ENCODE measurements at places on chromosomes 1 and 21. TPM values are rescaled to one million over a fixed set of nuclear protein-coding genes. Genes with fewer than 3 reads are reported as not detected.

DNA sequence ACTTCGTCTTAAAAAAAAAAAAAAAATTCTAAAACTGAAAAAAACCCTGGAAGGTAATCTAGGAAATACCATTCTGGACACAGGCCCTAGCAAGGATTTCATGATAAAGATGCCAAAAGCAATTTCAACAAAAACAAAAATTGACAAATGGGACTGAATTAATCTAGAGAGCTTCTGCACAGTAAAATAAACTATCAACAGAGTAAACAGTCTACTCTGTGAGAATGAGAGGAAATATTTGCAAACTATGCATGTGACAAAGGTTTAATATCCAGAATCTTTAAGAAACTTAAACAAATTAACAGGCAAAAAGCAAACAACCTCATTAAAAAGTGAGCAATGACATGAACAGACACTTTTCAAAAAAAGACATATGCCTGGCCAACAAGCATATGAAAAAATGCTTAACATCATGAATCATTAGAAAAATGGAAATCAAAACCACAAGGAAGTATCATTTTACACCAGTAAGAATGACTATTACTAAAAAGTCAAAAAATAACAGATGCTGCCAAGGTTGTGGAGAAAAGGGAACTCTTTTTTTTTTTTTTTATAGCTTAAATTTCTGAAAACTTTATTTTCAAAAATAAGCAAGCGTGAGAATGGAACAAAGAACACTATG is 29.4 kb upstream of the RNPC3 start:
- DNase-seq, result no peak

DNA sequence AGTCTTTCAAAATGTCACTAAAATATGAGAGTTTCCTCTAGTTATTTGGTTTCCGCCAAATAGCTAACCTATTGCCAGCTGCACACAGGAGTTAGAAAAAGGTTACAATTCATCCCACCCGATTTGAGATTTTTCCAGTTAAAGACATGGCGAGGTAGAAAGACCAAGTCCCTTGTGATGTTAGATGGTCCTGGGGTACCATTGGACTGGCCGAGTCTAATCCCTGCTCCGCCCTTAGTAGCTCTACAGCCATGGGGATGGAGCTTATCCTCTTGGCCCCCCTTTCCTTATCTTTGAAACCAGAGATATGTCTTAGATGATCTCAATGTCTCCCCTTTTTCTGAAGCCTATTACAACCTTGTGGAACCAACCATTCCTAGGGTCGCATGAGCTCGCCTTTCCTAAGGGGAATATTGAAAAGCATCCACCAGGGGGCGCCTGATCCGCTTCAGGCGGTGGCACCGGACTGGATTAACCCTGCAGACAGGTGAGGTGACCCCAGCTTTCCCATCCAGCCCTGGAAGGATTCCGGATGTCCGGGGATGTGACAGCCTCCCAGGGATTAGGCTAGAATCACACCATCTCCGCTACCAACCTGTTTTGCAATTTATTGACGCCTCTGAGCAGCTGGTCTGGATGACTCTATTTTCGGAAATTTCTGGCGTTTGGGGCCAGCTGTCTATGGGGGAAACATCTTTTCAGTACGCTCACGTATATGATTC is 68.3 kb upstream of the SIM2 start:
- DNase-seq, result peak; percentile 12

DNA sequence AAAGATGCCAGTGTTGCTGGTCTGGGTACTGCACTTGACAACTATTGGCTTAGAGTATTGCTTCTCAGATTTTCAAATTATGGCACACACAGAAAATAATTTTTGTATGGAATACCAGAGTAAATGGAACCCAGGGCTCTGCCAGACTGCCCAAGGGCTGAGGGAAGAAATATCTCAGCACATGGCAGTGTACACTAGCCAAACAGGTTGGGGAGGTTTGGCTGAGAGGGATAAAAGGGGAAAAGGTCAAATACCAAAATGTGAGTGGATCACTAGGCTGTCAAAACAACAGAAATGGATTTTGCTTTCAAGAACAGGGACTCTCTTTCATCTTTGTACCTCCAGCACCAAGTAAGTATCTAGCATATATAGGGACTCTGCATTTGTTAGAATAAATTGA is 3.0 kb upstream of the RGS8 start:
- DNase-seq, result no peak

- peak; percentile 92 for DNase-seq
Measured at GRCh38 chr21:41953831-41954653, at the start of gene C2CD2. Gene C2CD2 (minus strand): TSS chr21:41954018. CDS start chr21:41953648, 370 bp downstream.

DNA sequence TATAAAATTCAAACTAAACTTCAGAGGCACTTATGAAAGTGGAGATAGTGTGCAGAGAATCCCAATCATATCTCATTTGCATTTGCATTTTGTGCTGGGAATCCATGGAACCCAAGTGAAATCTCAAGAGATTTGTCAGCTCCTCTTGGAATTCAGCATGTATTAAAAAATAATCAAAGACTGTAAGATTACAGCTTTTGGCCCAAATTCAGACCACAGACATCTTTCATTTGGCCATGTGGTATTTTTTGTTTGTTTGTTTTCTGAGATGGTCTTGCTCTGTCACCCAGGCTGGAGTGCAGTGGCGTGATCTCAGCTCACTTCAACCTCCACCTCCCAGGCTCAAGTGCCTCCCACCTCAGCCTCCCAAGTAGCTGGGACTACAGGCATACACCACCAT is 3.8 kb upstream of the CACYBP start:
- DNase-seq, result peak; percentile 35

- no peak for DNase-seq
Measured at GRCh38 chr1:175676991-175677390, 66.4 kb downstream of the TNR start.

DNA sequence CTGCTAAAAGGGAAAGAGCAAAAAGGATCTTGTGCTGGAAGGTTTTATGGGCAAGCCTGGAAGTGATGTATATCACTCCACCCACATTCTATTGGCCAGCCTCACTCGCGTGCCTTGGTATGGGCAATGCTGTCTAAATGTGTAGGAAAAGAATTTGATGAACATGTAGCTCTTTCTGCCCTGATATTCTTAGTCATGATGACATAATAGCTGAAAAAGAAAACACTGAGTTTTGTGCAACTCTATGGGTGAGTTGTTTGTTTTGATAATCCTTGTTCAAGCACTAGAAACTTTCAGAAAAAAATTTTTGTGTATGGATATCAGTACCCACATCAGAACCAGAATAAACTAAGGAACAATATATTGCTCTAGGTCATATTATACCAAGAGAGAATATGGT is 231.5 kb upstream of the ST6GALNAC5 start:
- DNase-seq, result no peak

GRCh38 chr1:107617921-107618320 is 347.1 kb downstream of the VAV3 start:
- DNase-seq, result no peak

DNA sequence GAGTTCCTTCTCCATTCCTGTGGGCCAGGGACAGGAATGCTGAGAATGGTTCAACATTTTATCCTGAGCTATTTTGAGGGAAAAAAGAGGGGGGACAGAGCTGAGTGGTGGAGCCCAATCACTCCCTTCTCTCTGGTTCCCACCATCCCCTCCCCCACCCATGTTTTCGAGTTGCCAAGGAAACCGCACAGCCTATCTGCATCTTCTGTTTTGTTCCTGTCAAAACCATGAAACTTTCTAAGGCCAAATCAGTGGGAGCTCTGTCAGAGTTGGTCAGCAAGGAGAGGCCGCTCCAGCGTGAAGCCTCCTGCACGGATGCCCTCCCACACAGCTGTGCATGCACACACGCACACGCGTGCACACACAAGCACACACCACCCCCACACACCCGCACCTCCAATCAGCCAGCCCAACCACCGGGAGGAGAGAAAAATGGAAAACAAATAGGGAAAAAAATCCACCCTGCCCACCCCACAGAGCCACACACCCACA is 54.5 kb upstream of the ATP2B4 start:
- DNase-seq, result no peak

GRCh38 chr1:157360023-157360390 is 192.3 kb downstream of the FCRL5 start:
- no peak for DNase-seq

DNA sequence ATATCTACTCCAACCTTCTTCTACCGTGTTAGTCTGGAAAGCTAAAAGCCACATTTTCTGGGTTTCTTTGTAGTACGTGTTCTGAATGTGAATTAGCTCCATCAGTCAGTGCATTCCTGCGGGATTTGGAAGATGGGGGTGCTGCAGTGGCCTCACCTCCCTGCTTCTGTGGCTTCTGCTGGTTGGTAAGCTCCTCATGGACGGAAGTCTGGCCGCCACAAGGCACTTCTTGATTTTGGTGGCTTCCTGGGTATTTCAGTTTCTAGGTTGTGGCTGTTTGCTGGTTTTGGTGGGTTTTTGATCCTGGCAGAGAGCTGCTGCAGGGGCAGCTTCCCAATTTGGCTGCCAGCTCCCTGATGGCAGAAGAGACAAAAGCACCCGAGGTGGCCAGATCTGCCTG is 20.9 kb upstream of the TACSTD2 start:
- no peak for DNase-seq

DNA sequence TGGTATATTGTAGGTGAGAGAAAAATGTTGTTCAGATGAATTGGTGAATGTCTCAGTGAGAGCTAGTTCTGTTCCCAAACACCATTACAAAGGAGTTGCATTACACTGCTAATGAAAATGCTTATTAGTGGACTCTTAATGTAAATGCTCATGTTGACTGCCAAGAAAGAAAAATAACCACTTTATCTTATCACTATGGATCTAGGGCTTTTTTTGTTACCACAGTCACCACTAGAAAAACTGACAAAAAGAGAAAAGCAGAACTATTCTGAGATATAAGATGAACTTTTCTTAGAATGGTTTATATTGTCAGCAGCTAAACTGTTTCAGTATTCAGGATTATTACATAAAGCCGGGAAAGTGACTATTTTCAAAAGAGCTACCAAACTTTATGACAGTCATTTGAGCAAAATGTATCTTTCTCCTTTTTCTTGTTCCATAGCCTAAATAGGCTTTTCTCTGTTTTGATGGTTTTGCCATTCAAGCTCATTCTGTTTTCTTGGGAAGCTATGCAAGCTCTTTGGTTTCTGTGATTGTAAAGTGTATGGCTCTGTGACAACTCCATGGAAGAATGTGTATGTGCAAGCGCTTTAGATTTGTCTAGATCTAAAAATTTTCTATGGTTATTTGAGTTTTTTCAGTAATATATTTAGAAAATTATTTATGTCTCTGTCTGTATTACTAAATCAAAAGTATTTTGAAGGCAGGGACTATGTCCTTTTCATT is 64.2 kb upstream of the DPH5 start:
- DNase-seq, result no peak

- no peak for DNase-seq
Measured at GRCh38 chr21:14560139-14560538, 14.0 kb upstream of the SAMSN1 start.

DNA sequence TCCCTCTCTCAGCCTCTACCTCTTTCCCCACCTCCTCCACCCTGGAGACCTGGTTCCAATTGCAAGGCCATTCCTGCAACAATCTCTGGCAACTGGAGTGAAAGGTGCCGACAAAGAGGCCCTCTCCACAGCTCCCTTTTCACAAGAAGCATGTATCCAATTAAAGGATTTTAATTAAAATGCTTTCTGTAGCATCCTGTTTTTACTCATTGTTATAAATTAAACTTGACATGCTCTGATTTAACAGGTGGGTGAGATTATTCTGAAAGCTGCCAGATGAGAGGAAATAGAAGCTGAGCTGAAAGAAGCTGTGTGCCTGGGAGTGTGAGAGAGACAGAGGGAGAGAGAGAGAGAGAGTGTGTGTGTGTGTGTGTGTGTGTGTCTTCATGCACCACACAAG is 160.5 kb downstream of the TBX15 start:
- DNase-seq, result no peak

- no peak for DNase-seq
Measured at GRCh38 chr1:112021263-112021662, 31.8 kb upstream of the KCND3 start.

GRCh38 chr1:226662642-226663326 is 76.3 kb downstream of the ITPKB start:
- peak; percentile 88 for DNase-seq

DNA sequence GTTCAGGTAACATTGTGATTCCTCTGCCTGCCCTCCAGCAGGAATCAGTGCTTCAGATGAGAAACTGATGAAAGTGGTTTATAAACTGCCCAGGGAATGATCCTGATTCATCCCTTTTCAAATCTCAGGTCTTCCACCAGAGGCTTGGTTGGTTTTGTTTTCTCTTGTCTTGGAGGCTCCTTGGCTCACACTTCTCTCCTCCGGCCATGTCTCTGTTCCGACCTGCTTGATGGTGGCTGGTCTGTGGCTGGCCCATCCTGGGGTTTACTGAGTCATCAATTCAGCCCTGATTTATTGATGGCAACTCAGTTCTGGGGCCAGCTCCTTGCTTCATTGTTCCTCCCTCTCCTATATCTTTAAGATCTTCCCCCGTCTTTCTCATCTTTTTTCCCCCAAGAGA is 56.6 kb upstream of the SLC2A1 start:
- DNase-seq, result no peak

GRCh38 chr1:90862782-90863181 is 145.7 kb upstream of the BARHL2 start:
- no peak for DNase-seq

- no peak for DNase-seq
Measured at GRCh38 chr21:39189857-39190604, 6.8 kb upstream of the PSMG1 start.

DNA sequence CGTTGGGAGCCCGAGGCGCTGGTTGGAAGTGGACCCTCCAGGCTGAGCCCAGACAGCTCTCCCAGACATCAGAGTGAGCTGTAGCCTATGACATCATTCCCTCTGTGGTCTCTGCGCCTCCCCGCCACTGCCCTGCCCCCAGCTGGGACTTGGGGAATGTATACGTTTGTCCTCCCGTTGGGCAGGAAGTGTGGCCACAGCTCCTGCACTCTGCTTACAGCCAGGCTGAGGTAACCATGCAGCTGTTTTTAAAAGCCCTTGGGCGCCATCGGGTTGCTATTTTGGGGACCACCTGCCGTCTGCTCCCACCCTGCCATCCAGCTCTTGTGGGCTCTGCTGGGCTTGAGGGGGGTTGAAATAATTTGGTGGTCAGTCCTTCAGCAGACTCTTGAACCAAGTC is 7.8 kb downstream of the VASH2 start:
- no peak for DNase-seq

GRCh38 chr1:35243691-35244090 is 24.8 kb upstream of the ZMYM4 start:
- DNase-seq, result no peak

GRCh38 chr1:115183721-115184259 is 94.5 kb upstream of the TSPAN2 start:
- no peak for DNase-seq

GRCh38 chr1:109990302-109990653 is 5.7 kb downstream of the AHCYL1 start:
- no peak for DNase-seq

TARS2 gene
- total RNA-seq, result 32.8 TPM

SYT2 gene
- not detected for total RNA-seq

THEMIS2 gene
- 0.41 TPM for total RNA-seq

CD1D gene
- total RNA-seq, result 0.06 TPM

RXRG gene
- total RNA-seq, result not detected

KCNQ4 gene
- total RNA-seq, result not detected

KLF18 gene
- not detected for total RNA-seq

IQCC gene
- 5.5 TPM for total RNA-seq

VWA1 gene
- 37.5 TPM for total RNA-seq

OR4F16 gene
- not detected for total RNA-seq

HMCN1 gene
- 0.38 TPM for total RNA-seq

NRDC gene
- total RNA-seq, result 33.7 TPM

C2CD4D gene
- total RNA-seq, result not detected
